ENCODE measurements at places on chromosomes 7 and 10.

GRCh38 chr10:130372222-130372621, 236.0 kb downstream of the GLRX3 start:
- DNase-seq: no peak

DNA sequence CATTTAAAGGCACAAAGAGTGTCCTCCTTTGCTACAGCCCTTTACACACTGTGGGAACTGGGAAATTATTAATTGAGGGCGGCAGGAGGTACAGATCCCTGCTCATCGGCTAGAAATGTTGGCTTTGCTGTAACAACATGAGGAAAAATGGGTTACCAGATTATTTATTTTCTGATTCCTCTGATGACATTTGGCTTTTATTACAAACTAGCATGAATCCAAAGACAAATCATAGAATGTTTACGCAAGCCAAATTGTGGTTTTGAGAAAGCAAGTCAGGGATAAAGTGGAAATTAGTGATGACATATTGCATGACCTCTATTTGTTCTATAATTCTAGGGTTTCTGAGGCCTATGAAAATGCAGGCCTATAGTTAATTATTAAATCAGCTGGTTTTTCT, 126.1 kb upstream of the TMEM196 start:
- no peak for DNase-seq

DNA sequence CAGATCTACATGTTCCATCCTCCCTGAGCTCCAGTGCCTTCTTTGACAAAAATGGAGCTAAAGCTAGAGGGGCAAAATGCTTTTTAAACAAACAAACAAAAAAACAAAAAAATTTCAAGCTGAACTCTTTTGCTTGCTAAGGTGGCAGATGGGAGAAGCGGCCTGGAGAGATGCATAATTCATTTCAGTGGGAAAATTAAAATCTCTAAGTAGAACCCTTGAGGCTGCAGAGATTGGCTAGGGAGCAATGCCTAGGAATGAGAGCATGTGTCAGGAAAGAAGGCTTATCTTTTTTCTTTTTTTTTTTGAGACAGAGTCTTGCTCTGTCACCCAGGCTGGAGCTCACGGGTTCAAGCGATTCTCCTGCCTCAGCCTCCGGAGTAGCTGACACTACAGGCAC, 46.4 kb upstream of the SAMD8 start:
- no peak for DNase-seq

GRCh38 chr7:112006071-112006470, 200.1 kb downstream of the DOCK4 start:
- DNase-seq: no peak

- no peak for DNase-seq
Measured at GRCh38 chr10:9762966-9763656, 1254.6 kb upstream of the CELF2 start.

DNA sequence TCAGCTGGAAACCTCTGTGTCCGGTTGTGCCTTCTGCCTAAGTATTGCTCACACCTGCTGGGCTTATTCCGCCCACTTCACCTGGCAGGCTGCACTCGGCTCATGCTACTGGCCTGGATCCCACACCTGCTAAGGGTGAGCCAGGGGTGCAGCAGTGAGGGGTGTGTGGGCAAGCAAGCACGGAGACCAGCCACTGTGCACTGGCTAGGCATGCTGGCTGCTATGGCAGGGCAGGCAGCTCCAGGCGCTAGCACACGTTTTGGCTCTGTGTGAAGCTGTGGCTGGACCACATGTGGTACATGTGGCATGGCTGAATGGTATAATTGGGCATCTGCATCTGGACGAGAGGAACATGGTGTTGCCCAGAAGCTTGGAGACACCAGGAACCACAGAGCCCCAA, 940.7 kb downstream of the NRG3 start:
- no peak for DNase-seq

GRCh38 chr7:51019891-51020870, 237.5 kb upstream of the GRB10 start:
- DNase-seq: no peak

GRCh38 chr7:81691199-81691821, 78.5 kb downstream of the HGF start:
- no peak for DNase-seq

- peak; percentile 60 for DNase-seq
Measured at GRCh38 chr10:43138021-43138756, at the start of gene CSGALNACT2. TSS of gene CSGALNACT2 (plus strand) at chr10:43138445. CDS start at chr10:43155150, 16,705 bp downstream.

Measured in hematopoietic multipotent progenitor cell treated with erythropoietin and hydrocortisone succinate and interleukin-3 and kit ligand, for 17 days (in vitro differentiated cells).